ENCODE measurements at places on chromosomes 5 and 9.
A peak's percentile ranks its signal among the peaks of the same experiment; 100 is the strongest.

DNA sequence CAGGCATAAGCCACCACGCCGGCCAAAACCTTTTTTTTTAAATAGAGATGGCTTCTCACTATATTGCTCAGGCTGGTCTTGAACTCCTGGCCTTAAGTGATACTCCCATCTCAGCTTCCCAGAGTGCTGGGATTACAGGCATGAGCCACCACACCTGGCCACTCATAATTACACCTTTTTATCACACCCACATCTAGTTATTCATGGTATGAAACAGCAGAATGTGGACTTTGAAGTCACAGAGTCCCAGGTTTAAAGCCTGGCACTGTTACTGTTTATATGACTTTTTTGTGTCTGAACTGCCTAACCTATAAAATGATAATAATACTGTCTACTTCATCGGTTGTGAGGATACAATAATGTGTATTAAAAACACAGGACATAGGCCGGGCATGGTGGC is 23.1 kb downstream of the ZNF346 start:
- DNase-seq = no peak

DNA sequence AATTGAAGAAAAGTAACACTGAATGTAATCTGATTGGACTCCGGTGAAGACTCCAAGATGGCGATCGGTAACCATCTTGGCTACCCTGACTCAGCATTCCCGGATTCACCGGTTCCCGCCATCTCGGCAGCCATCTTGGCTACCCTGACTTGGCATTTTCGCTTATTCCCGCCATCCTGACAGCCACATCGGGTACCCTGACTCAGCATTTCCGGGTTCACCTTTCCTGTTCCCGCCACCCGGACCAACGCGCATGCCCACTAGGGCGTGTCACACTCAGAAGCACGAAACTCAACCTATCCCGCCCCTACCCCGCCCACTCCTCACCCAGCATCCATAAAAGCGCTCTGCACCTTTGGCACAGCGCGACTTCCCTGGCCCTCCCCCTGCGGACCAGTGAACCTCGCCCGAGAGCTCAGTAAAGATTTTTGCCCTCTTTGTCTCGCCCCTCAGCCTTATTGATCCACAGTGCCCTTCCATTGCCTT is 17.2 kb downstream of the SPTLC1 start:
- DNase-seq = peak; percentile 93

- no peak for DNase-seq
These were observed 213.0 kb downstream of the SMARCA2 start for GRCh38 chr9:2228132-2228531.

- no peak for DNase-seq
These were observed 38.5 kb upstream of the RARS1 start for GRCh38 chr5:168447808-168448207.

DNA sequence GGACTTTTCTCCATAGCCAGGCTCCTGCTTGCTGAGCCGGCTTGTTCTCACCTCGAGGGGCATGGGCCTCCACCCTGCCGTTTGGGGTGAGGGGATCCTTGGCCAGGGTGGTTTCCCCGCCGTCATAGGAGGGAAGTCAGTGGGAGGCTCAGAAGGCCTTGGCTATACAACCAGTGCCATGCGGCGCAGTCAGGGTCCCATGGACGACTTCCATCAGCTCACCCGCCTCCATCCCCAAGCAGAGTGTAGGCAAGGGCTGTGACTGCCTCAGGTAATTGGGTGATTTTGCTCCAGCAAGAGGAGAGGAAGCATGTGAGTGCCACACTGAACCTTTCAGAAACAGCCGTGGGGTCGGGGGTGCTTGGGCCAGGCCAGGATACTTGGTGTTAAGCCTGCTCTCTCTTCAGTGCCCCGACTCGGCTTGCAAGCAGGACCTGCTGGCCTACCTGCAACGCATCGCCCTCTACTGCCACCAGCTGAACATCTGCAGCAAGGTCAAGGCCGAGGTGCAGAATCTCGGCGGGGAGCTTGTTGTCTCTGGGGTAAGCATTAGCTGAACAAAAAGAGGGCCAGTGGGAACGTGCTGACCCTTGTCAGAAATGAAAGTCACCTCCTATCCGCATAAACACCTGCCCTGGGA is 57.2 kb upstream of the LRRTM2 start:
- no peak for DNase-seq

GRCh38 chr9:120242116-120242811 is 337.7 kb downstream of the CDK5RAP2 start:
- no peak for DNase-seq

- DNase-seq = no peak
These were observed 94.8 kb downstream of the RCL1 start for GRCh38 chr9:4887556-4887955.

- no peak for DNase-seq
These were observed 28.8 kb upstream of the POMT1 start for GRCh38 chr9:131473891-131474290.

GRCh38 chr9:97628668-97629067 is 4.5 kb downstream of the TSTD2 start:
- no peak for DNase-seq

GRCh38 chr9:104233366-104233765 is 139.3 kb downstream of the SMC2 start:
- DNase-seq = no peak

GRCh38 chr9:5402217-5402616 is 35.5 kb downstream of the PLGRKT start:
- no peak for DNase-seq

- no peak for DNase-seq
These were observed 151.4 kb downstream of the HSD17B3 start for GRCh38 chr9:96150324-96151227.

DNA sequence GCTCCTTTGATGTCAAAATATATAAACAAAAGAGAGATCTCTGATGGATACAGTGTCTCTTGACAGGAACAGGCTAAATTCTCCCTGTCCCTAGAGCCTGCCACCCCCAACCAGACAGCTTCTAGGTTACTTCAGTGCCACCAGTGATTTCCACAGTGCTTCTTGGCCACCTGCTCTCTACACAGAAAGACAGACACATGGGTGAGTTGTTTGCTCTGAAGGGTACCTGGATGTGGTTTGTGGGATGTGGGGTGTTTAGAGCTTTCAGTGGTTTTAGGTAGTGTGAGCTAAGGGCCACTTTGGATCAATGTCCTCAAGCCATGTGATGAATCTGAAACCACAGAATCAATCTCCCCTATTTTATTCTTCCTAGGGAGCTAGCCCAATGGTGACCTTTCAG is 125.4 kb downstream of the ANKRD18B start:
- no peak for DNase-seq

- DNase-seq = no peak
These were observed 50.8 kb downstream of the DMRT2 start for GRCh38 chr9:1100945-1101344.

DNA sequence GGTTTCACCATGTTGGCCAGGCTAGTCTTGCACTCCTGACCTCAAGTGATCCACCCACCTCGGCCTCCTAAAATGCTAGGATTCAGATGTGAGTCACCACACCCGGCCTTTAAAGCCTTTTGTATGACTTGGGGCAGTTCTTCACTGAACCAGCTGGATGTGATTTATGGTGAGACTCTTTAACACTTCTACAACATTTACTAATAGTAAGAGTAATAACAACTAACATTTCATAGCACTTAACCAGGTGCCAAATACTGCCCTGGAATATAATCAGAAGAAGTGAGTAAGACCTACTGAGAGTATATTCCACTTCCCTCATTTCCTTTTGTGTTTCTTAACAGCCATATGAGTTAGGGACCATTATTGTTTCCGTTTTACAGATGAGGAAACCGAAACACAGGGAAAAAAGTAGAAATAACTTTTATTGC is 10.0 kb downstream of the ZSWIM6 start:
- DNase-seq = no peak

- DNase-seq = no peak
These were observed 47.7 kb upstream of the FUBP3 start for GRCh38 chr9:130531670-130532069.

DNA sequence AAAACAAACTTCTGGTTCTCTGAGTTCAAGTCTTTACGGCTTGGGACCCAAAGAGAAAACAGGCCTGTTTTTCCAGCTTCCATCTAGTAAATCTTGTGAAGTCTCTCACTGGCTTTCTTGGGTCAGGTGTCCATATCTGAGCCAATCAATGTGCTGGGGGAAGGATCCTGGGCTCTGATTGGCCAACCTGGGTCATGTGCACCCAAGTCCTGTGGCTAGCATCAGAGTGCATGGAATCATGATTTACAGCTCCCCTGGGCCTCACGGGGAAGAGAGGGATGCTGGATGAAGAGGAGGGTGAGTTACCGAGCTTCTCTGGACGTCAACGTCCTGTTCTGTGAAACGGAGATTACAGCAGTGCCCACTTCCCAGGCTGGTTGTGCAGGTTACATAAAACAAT is 19.4 kb downstream of the CXCL14 start:
- DNase-seq = peak; percentile 38

DNA sequence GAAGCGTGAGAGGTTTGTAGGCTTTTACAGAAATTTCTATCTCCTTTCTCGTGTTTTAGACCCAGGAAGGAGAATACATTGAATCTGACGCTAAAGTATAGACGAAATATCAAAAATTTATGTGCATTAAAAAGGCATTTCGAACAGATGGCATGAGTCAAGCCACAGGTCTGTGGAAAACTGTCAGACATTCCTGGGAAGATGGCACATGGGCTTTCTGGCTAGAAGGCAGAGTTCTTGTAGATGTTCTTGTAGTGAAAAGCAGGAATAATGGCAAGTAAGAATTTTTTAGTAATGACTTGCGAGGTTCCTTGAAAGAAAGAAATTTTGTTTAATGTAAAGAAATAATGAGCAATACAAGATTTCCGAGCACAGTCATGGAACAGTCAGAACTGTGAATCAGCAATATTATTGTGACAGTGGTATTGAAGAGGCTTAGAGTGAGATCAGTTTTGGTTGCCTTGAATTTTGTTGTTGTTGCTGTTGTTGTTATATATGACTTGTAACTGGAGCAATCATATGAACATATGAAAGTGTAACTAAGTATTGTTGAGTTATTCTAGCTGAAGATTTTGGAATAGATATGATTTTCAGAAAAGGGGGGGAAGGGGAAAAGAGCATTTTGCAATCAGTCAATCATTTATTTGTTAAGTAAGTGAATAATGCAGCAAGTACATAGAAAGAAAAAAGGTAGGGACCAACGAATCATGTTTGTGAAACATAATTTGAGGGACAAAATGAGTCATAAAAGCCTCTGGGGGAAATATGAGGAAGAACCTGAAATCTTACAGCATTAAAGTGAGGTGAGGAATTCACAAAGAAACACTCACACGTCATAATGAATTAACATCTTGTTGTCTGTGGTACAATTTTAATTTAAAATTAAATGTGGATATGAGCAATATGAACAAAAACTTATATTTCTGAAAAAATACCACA is 339.0 kb upstream of the CTNND2 start:
- no peak for DNase-seq

DNA sequence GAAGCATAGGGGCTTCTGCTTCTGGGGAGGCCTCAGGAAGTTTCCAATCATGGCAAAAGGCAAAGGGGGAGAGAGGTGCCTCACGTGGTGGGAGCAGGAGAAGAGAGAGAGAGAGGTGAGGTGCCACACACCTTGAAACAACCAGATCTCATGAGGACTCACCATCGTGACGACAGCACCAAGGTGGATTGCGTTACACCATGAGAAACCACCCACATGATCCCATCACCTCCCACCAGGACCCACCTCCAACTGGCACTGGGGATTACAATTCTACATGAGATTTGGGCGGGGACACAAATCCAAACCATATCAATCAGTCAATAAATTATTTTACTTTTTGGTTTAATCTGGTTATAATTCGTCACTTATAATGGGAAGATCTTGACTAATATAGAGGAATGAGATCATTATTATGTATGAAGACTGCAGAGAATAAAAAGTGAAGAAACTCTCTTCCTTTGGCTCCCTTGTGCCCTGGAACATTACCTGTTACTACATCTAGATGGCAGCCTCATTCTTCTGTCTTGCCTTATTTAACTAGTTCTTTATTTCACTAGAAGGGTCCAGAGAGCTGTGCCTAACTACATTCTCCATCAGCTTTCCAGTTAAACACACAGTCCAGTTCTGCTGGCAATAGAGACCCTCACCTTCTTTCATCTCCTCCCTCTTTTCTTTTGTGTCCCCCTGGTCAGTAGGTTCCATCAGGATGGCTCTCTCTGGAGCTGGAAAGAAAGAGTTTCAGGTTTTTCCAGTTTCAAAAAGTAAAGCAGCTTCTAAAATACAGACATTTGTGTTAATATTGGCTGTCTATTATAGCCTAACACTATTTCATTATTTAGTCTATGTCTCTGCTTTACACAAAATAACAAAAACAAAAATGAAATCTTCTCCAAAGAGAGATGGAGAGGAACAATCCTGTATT is 21.7 kb upstream of the SPINK7 start:
- peak; percentile 4 for DNase-seq

DNA sequence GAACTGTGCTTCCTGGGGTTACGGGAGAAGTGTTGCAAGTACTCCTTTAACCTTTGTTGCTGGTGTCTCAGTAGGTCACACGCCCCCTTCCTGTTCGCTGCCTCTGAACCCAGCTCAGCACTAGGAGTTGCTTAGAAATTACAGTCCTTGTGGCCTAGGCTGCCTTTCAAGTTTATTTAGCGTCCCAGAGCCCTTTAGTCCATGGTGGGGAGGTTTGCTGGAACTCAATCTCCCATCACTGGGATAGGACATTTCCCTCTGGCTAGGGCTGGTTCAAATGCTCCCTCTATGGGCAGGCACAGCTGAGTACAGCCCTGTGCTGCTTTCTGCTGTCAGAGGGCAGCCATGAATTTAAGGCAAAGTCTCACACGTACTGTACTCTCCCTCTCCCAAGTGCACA is 4.7 kb downstream of the IFNA8 start:
- no peak for DNase-seq

DNA sequence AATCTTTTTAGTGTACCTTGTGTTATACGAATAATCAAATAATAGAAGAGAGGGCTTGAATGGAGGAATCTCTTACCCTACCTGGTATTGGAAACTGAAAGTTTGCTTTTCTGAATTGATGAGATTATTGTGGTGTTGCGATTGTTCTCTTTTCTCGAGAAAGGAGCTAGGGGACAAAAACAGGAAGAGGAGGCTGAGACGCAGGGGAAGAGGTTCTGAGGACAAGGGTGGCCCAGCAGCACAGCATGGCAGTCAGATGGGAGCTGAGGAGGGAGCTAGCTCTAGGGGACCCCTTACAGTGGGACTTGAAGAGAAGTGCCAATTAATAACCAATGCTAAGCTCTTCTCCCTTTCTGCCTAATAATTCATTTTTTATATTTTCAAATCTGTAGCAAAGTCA is 183.3 kb upstream of the DMAC1 start:
- DNase-seq = no peak

DNA sequence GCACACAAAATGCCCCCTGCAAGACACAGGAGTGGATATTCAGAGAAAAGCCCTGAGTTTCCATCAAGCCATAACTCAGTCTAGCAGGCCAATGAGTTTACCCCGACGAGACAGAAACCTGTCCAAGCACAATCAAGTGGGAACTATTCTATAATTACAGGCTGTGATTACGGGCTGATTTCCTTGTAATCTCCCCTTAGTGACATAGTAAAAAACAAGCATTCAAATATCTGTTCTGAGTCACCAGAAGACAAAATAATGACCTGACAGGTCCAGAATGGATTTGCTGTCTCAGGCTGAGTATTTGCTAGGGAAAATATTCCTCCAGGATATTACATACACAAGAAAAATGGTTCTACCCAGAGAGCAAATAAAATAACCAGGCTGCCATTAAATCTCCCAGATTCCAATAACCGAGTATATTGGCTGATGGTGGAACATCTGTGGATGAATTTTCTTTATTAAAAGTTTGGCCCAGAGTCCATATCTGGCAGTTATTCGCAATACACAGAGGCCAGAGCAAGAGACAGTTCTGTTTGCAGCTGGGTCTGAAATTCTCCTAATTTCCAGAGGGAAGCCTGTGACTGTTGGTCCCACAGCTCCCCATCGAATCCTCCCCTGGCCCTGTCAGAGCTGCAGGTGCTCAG is 35.8 kb downstream of the OLFM1 start:
- no peak for DNase-seq

Data from HCT116 (cell line).